Immature natural killer cell (primary cell): ENCODE measurements at places on chromosomes 16 and 17.
A peak's percentile ranks its signal among the peaks of the same experiment; 100 is the strongest.

GRCh38 chr16:85561248-85562092 is 51.7 kb upstream of the GSE1 start:
- no peak for DNase-seq

- DNase-seq: peak; percentile 41
These were observed 188.5 kb downstream of the MAP2K6 start for GRCh38 chr17:69602972-69603371.

DNA sequence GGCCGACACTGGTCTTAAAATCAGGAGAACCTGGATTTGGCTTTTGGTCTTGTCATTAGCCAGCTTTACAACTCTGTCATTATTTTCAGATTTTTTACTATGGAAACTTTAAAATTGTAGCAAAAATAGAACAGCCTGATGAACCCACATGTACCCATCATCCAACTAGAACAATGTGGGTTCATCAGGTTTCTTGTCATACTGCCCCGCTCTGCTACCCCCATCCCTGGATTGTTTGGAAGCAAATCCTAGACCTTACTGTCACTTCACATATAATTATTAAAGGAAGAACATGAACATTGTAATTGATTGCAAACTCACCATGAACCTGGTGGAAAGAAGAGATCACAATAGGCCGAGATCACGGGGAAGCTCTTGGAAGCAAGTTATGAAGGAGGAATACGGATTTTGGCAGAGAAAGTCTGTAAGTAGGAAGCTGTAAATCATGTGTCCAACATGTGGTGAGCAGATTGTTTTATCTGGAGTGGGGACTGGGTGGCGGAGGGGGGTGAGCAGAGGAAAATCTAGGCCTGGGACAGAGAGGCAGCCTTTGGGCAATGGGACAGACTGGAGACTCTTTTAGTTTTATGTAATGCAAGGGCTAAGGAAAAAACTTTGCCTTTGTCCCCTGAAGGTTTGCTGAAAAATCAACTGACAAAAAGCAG is 67.0 kb downstream of the PITPNC1 start:
- no peak for DNase-seq

- no peak for DNase-seq
These were observed 653 bp downstream of the FANCA start for GRCh38 chr16:89815639-89816348.

DNA sequence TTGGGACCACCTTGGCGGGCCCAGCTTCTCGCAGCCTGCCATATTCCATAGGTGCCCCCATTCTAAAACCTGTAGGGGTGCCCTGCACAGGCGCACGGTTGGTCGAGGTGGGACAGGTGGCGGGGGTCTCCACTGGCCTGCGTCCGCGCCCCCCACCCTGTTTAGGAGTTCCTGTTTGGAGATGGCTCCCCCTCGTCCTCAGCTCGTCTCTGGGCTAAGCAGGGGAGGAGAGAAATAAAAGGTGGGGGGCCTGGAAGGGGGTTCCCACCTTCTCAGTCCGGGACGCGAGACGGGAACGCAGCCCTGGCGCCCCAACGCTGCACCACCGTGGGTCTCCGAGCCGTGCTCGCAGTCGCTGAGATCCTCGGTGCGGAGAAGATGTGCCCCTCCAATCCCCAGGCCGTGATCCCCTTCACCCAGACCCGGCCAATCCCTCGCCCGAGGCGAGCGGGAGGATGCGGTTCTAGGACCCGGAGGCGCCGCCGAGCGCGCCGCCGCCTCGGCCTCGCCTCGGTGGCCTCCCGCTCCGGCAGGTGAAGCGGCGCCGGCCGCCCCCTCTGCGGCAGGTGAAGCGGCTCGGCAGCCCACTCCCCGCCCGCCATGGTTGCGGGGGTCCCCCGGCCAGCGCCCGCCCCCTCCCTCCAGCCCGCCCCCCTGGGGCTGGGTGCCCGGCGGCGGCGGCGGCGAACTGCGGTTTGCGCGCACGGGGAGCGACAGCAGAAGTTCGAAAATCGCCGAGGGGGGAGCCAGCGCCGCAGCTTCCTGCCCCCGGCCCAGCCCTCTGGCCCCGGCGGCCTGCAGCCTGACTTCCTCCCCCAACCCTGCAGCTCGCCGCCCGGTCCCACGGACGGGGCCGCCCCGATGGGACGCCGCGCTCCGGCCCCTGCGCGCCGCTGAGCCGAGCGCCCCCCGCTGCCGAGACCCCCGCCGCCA is at the start of gene FMNL1:
Gene FMNL1, plus strand, starts transcription at position 805 of the 933 bp plus-strand sequence. CDS start 240 bp downstream, outside the sequence.
- peak; percentile 82 for DNase-seq

- DNase-seq: no peak
These were observed 20.3 kb downstream of the COPRS start for GRCh38 chr17:31838636-31839225.

- DNase-seq: no peak
These were observed 158.9 kb upstream of the CACNG5 start for GRCh38 chr17:66675991-66676371.

DNA sequence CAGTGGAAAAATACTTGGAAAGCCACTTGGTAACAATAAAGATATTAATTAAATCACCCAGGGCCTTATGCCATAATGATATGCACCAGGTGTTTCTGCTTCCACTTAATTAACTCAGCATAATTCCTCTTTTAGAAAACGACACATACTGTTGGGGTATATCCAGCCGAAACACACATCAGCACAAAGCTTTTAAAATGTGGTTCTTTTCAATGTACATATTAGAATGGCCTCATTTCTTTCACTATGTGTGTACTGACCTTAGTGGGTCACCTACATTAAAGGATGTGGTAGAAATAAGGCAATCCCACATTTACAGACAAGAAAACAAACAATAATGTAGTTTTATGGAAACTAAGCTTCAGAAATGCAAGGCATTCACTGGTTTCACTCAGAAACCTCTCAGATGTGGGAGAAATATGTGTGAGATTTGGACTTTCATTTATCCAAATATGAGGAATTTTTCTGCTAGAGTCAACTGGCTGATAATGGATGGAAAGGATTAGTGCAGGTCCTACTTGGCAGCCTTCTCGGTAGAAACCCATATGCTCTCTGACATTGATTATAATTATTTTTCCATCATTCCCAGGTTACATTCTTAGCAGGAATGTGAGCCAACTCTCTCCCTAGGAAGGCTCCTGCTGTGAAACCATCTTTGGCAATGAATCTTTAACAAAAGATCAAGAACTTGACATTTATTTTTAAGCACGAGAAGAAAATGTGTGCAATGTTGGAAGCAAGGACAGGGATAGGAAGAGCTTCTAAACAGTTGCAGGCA is 66.7 kb upstream of the DHX40 start:
- no peak for DNase-seq

- no peak for DNase-seq
These were observed 21.5 kb downstream of the TAT start for GRCh38 chr16:71555230-71555891.
